Right forelimb (tissue), 1 donor: ENCODE measurements at places on chromosomes 7 and 10.

GRCh38 chr10:69446650-69447151 lies 4.6 kb upstream of the TSPAN15 start:
- DNase-seq, result no peak

DNA sequence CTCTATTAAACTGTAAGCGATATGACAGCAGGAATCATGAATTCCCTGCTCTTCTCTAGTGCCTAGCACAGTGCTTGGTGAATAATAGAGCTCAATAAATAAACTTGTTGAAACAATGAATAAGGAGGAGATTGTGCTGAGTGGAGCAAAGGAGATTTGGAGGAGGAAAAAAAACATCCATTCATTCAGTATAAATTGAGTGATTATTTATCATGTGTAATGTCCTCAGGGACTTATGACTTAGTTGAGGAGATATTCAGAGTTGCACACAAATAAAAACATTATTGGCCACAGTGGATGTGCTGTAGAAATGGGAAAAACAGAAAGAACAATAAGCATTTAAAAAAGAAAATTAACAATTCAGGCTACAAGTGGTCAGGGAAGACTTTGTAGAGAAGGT lies 125.7 kb downstream of the FOXP2 start:
- DNase-seq, result no peak

DNA sequence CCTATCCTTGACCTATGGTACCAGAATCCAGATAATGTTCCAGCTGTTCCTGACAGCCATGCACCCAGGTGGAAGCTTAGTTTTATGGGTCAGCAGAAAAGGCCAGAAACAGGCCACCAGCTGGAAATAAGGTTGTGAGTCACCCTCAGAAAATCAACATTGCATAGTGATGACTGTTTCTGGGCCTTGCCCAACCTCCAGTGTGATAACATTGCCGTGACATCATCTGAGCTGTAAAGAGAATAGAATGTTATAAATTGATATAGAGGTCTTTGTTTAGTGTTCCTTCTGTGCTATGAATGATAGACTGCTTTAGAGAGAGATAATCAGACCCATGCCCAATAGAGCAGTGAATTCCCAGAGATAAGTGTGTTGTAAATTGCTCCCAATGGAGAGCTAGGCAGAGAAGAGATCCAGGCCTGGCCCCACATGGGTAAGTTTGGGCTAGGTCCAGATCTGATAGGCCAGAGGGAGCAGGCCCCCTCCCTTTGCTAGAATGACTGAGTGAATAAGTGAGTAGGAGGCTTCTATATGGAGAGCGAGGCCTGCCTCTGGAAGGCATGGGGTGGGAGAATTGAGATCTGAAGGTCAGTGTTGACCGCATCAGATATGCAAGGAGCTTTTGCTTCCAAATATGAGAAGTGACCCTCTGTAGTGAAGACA lies 14.2 kb upstream of the HPS1 start:
- no peak for DNase-seq

DNA sequence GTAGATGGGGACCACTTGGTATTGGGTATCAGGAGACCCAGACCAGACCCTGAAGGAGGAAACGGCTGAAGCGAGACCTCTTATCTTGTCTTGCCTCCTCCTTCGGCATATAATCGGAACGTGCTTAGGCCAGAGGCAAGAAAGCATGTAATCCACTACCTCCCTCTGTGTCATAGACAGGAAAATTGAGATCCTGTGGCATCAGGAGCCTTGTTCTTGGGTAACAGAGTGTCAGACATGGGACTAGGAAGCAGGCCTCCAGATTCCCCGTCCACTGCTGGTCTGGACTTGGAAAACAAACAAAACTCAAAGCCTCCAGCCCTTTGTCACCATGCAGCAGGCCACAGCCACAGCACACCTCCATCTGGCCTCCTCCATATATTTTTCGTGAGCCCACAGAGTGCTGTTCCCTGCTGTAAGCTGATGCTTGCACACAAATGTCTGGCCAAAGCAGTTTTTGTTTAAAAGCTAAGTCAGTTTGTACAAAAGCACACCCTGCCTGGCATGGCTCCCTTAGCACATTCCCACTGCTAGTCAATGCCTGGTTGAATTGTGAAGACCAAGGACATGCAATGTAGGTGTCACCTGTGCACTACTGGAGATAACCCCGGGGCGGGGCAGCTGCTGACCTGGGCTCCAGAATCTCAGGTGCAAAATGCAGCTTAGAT lies 510.9 kb downstream of the RPS24 start:
- DNase-seq, result peak; percentile 47

DNA sequence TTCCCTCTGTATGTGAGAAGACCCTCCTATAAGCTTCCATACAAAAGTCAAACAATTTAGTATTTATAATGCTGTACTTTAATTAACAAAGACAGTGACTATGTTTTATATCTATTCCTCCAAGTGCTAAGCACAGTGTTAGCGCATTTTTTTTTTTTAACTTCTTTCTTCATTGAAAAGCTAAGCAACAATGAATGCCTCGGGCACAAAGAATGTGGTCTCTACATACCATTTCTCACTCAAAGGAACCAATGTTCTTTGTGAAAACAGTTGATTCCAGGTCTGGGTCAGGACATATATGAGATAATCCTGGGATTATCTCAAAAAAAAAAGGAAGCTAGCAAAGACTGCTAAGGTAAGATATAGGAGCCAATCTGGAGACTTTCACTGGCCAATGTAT lies 26.2 kb upstream of the REEP3 start:
- no peak for DNase-seq

DNA sequence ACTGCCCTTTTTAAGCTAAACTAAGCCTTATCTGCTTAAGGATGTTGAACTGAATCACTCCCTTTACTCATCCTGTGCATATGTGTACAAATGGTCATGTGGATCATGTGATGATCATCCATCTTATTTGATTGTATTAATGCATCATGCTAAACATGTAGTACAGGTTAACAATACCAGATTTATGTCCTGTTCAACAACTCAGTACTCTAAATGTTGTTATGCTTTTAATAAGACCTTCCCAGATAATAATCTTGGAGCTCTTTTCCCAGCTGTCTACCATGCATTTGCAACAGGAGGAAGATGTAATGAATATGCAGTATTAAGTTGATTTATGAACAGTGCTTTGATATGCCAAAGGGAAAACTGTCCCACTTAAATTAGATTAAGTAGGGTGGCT lies 318.0 kb downstream of the BICC1 start:
- DNase-seq, result no peak

DNA sequence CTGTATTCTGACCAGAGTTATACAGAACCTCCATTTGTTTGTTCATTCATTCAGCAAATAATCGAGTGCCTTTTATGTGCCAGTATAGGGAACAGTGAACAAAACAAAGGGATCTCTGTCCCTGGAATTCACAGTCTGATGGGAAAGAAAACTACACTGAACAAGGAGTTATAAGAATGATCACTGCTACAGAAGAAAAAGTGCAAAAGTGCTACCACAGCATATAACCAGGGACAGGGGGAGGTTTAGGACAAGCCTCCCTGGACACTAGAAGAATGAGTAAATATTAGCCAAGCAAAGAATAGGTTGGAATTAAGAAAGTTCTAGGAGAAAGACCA lies 4.2 kb downstream of the CLDN12 start:
- DNase-seq, result no peak

GRCh38 chr7:88321694-88322093 lies 15.0 kb upstream of the STEAP4 start:
- DNase-seq, result no peak

DNA sequence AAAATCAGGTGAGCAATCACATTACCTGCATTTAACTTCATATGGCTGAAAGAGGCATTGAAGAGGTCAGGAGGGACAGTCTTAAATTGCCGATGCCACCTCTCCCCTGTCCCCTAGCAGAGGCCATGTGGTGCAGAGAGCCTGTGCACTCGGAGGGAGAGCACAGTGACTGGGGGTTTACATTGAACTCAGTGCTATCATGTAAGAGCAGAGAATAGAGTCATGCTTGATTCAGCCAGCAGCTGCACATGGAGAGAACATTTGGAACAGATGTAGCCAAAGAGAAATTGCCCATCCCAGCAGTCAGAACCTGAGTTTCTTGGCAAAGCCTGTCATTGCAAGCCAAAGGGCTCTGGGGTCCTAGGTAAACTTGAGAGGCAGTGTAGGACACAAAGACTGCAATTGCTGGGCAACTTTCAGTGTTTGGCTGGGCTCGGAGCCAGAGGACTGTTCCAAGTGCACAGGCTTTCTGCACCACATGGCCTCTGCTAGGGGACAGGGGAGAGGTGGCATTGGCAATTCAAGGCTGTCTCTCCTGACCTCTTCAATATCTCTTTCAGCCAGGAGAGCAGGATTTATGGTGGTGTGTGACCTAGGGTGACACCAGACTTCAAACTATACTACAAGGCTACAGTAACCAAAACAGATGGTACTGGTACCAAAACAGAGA lies 267.1 kb downstream of the REEP3 start:
- no peak for DNase-seq

- no peak for DNase-seq
These were observed 6.5 kb downstream of the NACAD start for GRCh38 chr7:45082031-45082830.

- DNase-seq, result no peak
These were observed 84.7 kb upstream of the NPVF start for GRCh38 chr7:25312968-25313367.

DNA sequence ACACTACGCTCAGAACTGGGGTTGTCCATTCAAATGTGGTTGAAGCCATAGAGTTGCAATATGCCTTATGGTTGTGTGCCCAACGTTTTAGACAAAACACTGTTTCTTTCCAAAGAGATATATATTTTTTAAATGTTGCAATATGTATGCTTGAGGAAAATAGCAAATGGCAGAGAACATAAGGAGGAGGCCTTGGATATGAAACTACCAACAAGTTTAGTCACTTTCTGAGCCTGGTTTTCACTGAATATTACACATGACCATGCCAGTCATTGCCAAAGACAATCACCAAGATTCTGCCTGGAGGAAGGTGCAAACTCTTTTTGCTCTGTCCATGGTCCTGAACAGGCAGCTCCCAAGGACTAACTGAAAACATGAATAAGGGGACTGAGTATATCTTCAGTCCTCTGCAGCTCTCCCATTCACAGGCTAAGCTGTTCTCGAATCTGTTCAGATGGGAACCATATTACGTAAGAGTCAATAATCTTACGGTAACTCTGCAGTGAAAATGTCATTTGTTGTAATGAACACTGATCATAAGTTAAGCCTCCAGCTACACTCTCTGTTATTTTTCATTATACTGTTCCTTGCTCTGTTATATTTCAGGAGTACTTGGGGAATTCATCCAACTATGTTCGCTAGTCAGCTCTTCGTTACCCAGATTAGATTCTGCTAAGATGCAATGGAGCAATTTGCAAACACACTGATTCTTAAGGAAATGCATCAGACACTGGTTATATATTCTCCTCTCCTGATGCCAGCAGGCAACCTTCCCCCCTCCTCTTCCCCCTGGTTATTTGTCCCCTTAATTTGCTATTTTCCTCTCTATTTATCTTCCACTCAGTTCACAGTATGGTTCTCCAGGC lies 90.7 kb upstream of the C1QL3 start:
- DNase-seq, result no peak

DNA sequence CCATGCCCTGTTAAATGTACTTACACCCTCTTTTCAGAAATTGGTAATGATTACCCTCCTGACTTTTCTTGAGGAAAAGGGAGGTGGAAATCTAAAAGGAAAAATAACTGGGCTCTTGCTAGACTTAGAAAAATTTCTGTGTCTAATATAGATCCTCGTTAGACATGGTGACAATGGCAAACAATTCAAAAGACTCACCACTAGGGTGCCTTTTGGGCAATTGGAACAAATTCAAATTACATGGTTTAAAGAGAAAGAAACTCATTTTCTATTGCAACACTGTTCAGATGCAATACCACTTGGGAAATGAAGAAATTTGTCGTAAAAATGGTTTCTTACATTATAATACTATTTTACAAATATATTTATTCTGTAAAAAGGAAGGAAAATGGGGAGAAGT lies 950.1 kb downstream of the GRM8 start:
- DNase-seq, result no peak

DNA sequence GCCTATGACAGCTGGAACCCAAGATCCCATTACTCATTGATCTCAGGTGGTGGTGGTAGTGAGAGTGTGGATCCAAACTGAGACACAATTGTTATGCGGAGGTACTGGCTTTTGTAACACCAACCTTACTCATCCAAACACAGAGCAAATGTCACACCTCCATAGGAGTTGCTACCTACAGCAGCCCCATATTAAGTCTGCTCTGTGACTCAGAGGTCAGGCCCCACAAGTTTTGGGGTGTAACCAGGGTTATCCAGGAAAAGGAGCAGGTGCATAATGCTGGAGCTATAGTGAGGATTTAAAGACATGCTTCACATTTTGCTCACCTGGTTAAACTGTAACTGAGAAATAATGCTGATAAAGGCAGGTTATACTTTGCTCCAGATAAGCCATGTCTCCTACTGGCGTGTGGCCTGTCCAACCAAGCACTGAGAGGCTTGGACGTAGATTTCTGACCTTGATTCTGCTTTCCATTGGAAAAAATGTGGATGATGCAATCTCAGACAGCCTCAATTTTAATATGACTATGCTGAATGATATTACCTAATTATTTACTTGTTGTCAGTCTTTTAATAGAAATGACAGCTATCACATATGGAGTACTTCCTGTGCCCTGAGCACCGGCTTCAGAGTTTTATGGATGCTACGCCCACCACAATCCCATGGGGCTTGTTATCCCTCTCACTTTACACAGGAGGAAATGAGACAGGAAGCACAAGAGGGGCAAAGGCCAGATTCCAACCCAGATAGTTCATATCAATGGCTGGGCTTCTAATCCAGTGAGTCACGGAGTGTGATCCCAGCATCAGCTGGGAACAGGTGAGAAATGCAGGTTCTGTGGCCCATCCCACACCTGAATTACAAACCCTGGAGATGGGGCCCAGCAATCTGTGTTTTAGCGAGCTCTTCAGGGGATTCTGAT lies 181.3 kb downstream of the CHN2 start:
- no peak for DNase-seq

DNA sequence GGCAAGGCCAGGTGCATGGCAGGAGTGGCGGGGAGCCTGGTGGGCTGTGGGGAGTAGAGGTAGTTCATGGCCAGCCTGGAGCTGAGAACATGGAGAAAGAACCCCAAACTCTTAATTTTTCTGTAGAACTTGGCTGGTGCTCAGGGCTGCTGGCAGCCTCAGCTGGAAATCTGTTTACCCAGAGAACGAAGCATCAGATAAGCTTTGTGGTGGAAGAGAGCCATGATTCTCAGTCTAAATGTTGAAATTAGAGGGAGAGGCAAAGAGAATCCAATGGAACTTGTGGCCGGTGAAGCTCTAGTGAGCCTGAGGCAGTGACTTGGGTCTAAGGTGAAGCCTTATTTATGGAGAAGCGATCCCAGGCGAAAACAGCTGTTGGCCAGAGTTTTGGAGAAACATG lies 126.4 kb downstream of the CCDC3 start:
- no peak for DNase-seq
